ENCODE measurements at places on chromosomes 5 and 9. TPM values are rescaled to one million over a fixed set of nuclear protein-coding genes. Genes with fewer than 3 reads are reported as not detected.

The PCDHA1 gene
- 0.10 TPM for total RNA-seq

The INSL4 gene
- 17.0 TPM for total RNA-seq

The DNAH5 gene
- total RNA-seq = 1.3 TPM

The DTWD2 gene
- 1.8 TPM for total RNA-seq

The PLPPR1 gene
- not detected for total RNA-seq

The RPP25L gene
- 48.2 TPM for total RNA-seq

The RELL2 gene
- 2.9 TPM for total RNA-seq

The SOHLH1 gene
- total RNA-seq = not detected

The ZNF462 gene
- total RNA-seq = 4.3 TPM

The ADRA1B gene
- 19.1 TPM for total RNA-seq

The CTSL gene
- 806 TPM for total RNA-seq

The POU4F3 gene
- 0.14 TPM for total RNA-seq

The C9orf85 gene
- 14.0 TPM for total RNA-seq

The OLFM1 gene
- 10.3 TPM for total RNA-seq

The PCDHB9 gene
- 0.08 TPM for total RNA-seq

The FBP1 gene
- total RNA-seq = not detected

The ANKRD31 gene
- total RNA-seq = 0.03 TPM

The PCDHB10 gene
- 0.02 TPM for total RNA-seq

The PSMD5 gene
- total RNA-seq = 28.8 TPM

The KIF4B gene
- total RNA-seq = 0.05 TPM

The IL12B gene
- total RNA-seq = not detected

The LCN9 gene
- not detected for total RNA-seq

The ZNF484 gene
- total RNA-seq = 1.8 TPM

The TMEM174 gene
- total RNA-seq = not detected

The SPINK1 gene
- total RNA-seq = 0.74 TPM

The SPATA31D4 gene
- not detected for total RNA-seq

The TMOD1 gene
- 2.9 TPM for total RNA-seq

The GABRA1 gene
- not detected for total RNA-seq

The PDZD2 gene
- total RNA-seq = 0.10 TPM

The TAF9 gene
- total RNA-seq = 138 TPM

The PAPPA gene
- total RNA-seq = 24.8 TPM

The SEMA4D gene
- 4.9 TPM for total RNA-seq

The FOXB2 gene
- not detected for total RNA-seq

The ALDH1A1 gene
- total RNA-seq = 5,173 TPM

The PRSS3 gene
- total RNA-seq = 13.6 TPM

The WHRN gene
- 6.9 TPM for total RNA-seq

The ZNF782 gene
- total RNA-seq = 1.8 TPM

The CDHR2 gene
- total RNA-seq = 0.13 TPM

The ANXA2R gene
- 1.8 TPM for total RNA-seq

The TTC23L gene
- total RNA-seq = 0.70 TPM

The NOXA1 gene
- total RNA-seq = 0.78 TPM

The C5orf46 gene
- not detected for total RNA-seq

The ADAMTS13 gene
- 0.76 TPM for total RNA-seq

The PTGES gene
- total RNA-seq = 139 TPM

Data from A549 treated with CORT108297 at 1 μM for 4 hours (cell line).